Endothelial cell of umbilical vein (primary cell): ENCODE measurements at places on chromosomes 13 and 19.

DNA sequence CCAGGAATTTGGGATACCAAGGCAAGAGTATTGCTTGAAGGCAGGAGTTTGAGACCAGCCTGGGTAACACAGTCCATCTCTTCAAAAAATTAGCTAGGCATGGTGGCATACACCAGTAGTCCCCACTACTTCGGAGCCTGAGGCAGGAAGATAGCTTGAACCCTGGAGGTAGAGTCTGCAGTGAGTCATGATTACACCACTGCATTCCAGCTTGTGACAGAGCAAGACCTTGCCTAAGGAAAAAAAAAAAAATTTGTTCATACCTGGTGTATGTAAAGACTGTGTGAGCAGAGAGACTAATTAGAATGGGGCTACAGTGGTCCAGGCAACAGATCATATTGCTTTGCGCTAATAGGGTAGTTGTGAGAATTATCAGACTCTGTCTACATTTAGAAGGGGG, 778.3 kb upstream of the PCDH20 start:
- DNase-seq = no peak

- DNase-seq = no peak
Observed at GRCh38 chr13:24740014-24740890, 23.7 kb upstream of the RNF17 start.

DNA sequence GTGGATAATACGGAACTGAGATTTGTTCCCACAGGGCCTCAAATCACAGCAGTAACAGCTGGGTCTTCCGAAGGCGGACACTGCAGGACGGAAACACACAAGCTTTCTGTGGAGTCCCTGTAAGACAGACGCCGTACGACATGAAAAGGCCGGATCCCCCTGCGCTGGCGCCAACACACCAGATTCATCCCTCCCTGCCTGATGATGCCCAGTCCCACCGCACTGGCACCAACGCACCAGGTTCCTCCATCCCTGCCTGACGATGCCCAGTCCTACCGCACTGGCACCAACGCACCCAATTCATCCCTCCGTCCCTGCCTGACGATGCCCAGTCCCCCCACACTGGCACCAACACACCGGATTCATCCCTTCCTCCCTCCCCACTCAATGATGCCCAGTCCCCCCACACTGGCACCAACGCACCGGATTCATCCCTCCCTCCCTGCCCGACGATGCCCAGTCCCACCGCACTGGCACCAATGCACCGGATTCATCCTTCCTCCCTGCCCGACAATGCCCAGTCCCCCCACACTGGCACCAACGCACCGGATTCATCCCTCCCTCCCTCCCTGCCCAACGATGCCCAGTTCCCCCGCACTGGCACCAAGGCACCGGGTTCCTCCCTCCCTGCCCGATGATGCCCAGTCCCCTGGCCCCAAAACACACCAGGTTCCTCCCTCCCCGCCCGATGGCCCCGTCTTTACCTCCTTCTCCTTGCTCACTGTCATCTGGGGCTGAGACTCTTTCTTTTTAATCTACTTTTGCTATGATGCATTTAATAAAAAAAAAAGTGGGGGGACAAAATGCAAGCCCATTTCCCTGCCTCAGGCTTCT, 55.1 kb downstream of the RASA3 start:
- no peak for DNase-seq

DNA sequence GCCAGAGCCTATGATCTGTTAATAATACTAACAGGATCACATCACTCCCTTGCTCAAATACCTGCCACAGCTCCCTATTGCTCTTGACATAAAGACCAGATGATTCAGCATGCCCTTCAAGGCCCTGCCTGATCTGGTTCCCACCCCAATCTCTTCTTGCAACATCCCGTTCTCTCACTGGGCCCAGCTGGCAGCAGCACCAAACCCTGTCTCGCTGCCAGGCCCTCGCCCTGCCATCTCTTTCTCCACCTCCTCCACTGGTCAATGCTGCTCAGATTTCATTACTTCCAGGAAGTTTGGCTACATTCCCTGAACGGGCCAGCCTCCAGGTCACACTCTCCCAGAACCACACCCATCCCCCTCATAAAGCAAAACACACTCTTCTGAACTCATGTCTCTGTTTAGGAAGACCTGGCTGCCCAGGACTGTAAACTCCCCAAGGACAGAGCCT, 8.6 kb upstream of the BCAT2 start:
- DNase-seq = peak; percentile 48

DNA sequence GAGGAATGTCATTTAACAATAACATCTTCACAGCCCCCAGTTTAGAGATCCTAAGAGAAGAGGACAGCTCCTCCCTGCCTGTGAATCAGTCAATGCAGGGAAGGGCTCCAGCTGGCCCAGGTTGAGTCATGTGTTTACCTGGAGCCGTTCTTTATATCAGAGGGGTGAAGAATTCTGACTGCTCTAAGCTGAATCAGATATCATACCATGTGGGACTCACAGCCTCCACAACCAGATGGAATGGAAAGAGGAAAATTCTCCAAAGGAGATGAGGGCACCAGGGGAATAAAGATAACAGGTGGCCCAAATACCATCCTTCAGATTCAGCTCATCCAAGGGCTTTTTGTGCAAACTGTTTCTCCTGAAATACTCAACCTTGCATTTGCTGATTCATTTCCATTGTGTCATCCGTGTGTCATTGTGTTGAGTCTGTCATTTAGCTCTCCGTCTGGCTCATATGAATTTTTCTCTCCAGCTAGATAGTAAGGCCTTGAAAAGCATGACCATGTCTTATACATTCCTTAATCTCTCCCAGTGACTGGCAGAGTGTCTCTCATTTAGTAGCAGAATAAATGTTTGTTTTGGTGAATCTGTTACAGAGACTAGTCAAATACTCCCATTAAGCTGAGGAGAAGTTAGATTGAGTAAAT, 217.9 kb downstream of the RFC3 start:
- DNase-seq = no peak

DNA sequence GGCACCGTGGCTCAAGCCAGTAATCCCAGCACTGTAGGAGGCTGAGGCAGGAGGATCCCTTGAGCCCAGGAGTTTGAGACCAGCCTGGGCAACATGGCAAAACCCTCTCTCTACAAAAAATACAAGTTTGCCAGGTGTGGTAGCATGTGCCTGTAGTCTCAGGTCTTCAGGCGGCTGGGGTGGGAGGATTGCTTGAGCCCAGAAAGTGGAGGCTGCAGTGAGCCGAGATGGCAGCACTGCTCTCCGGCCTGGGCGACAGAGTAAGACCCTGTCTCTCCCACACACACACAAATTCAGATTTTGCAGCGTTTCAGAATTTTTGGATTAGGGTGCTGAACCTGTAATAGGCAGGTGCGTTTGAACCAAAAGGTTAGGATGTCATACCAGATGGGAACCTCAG, 2.2 kb downstream of the RPS11 start:
- no peak for DNase-seq

- DNase-seq = no peak
Observed at GRCh38 chr13:88764103-88764502, 1092.9 kb downstream of the SLITRK5 start.

DNA sequence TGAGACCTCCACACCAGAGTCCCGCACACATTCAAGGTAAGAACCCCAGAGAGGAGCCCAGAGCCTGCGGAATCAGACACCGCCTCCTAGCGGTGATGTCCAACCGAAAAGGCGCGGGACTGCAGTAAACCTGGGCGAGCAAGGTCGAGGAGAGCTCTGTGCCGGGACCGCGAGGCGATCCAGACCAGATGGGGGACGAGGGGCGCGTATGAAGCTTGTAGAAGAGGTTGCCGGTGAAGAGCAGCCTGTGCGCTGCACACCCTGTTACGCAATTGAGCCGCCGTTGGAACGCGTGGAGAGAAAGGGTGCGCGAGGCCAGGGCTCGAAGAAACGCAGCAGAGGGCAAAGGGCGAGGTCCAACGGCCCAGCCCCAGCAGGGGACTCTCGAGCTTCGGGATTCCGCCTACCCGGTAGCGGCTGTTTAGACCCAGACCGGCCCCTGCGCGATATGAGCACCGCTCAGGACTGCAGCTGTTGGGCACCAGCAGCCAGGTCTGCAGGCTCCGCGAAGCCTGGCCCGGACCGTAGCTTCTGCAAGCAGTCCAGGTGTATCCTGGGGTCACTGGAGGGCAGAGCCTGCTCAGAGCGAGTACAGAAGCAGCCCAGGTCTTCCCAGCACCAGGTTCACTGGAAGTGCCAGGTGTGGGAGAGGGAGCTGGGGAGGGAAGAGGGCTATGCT, 65.9 kb upstream of the ZNF599 start:
- DNase-seq = peak; percentile 21

- DNase-seq = no peak
Observed at GRCh38 chr19:1856345-1856697, 7.1 kb downstream of the KLF16 start.

DNA sequence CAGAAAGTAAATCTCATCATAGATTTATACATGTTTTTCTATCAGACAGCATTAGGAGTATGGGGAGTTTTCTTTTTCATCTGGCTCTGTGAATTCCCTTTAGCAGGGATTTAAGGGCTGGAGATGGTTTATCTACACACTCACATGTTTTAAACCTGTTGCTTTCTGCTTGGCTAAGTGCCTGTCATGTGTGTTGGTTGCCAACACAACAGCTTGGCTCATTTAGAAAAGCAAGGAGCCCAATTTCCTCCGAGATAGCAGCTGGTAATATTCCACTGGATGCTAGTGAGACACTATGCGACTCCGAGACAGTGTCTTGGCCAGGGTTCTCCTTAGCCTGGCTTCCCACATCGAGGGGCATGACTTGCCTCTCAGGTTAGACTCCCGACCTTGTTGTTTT, 83.3 kb downstream of the KLF5 start:
- peak; percentile 5 for DNase-seq

- no peak for DNase-seq
Observed at GRCh38 chr13:85693889-85694511, 105.2 kb downstream of the SLITRK6 start.

GRCh38 chr13:85286081-85286480, 513.1 kb downstream of the SLITRK6 start:
- no peak for DNase-seq

DNA sequence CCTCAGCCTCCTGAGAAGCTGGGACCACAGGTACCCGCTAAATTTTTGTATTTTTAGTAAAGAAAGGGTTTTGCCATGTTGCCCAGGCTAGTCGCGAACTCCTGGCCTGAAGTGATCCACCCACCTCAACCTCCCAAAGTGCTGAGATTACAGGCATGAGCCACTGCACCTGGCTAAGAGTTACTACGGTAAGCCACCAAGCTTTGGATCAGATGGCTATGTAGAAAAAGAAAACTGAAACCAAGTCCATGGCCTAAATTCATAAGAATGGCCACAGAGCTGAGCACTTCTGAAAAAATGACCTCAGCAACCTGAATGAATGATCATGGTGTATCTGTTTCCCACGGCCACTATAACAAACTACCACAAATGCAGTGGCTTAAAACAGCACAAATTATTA, 9.4 kb downstream of the OPA3 start:
- DNase-seq = no peak

DNA sequence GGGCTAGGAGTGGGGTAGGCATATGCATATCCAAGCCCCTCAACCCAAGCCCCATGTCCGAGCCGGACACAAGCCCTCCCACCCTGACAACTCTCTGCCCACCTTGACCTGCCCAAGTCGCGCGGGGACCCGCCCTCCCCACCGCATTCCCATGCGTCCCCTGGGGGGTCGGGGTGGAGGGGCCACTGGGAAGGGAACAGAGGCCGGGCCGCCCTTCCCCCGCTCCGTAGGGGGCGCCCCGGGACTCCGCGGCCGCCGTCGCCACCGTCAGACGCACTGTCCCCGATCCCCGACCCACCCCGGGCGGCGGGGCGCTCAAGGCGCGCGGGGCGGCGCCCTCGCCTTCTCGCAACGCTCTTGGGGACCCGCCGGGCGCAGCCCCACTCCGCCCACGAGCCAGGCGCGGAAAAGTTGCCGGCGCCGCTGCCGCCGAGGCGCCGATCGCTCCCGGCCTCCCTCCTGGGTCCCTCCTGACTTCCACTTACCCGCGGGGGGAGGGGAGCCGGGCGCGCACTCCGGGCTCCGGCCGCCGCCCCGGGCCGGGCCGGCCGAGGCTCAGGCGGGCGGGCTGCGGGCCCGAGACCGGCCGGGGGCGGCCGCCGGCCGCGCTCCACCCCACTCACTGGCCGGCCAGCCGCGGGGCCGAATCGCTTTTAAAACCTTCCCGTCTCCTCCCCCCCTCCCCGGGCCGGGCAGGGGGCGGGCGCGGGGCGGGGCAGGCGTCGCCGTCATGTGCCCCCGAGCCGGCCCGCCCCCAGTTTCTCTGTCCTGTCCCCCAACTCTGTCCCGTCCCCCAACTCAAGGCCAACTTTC, 34.4 kb upstream of the NANOS3 start:
- peak; percentile 70 for DNase-seq

GRCh38 chr19:36423925-36424324, 5.5 kb upstream of the ZFP82 start:
- DNase-seq = no peak

GRCh38 chr13:60583196-60583888, 186.3 kb downstream of the TDRD3 start:
- no peak for DNase-seq

GRCh38 chr13:30235216-30235615, 72.1 kb downstream of the KATNAL1 start:
- DNase-seq = no peak

- DNase-seq = no peak
Observed at GRCh38 chr13:34000955-34001354, 183.0 kb downstream of the RFC3 start.

DNA sequence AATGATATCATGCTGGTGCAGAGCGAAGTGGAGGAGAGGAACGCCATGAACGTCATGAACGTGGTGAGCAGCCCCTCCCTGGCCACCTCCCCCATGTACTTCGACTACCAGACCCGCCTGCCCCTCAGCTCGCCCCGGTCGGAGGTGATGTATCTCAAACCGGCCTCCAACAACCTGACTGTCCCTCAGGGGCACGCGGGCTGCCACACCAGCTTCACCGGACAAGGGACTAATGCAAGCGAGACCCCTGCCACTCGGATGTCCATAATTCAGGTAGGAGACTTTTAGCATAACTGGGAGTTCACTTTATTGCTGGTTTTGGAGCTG, 3.3 kb downstream of the PCDH17 start:
- no peak for DNase-seq

DNA sequence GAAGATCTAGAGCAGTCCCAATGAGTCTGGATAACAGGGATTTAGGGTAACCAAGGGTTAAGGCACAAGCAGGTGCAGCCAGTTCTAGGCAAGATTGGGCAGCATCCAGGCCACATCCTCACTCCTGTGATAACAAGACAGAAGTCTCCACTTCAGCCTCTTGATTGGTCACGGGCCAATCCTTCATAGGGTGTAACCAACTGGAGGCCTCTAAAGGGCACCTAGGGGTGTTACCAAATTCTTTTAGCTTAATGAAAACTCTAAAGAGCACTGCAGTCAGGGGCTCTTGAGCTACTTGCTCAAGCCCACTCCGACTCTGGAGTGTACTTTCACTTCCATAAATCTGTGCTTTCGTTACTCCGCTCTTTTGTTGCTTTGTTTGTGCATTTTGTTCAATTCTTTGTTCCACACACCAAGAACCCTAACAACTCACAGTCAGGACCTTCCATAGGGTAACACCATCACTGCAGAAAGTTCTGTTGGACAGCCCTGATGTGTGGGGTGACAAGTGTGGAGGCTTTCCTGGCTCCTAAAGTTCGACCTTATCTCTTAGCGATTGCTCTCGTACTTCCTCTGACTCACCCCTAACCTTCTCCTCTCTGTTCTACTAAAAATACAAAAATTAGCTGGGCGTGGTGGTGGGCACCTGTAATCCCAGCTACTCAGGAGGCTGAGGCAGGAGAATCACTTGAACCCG, 36.1 kb downstream of the ZSWIM9 start:
- DNase-seq = no peak

- DNase-seq = peak; percentile 29
Observed at GRCh38 chr19:45876411-45877197, 9.3 kb downstream of the IRF2BP1 start.
